ENCODE measurements at places on chromosomes 13 and 19.

DNA sequence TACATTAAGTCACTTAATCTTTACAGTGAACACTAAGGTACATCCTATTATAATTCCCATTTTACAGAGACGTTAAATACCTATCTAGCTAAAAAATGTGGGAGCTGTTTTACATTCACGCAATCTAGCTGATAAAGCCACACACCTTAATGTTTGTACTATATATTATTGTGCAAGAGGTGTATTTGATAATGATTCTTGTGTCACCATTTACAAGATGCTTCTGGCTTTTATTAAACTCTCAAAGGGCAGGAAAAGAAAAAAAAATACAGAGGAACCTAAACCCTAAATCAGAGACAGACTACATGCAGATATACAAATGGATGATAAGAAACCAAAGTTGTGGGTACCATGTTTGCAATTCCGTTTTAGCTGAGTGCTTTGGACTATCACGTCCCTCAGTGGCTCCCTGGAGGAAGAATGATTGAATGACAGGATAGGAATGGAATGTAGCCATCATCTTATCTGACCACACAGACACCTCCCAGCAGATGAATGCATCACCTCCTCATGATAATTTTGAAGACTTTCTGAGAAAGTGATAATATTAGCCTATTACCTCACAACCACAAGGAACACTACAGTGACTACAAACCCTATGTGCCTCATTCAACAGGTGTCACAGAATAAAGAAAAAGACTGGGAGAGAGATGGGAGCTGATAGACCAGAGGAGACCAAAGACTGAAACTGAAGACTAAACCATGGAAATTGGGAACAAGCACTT lies 230.5 kb upstream of the SERP2 start:
- no peak for DNase-seq

- no peak for DNase-seq
These were observed 5.3 kb downstream of the PDCD2L start for GRCh38 chr19:34409189-34410164.

GRCh38 chr13:101415358-101416174 lies 742 bp downstream of the NALCN start:
- no peak for DNase-seq

DNA sequence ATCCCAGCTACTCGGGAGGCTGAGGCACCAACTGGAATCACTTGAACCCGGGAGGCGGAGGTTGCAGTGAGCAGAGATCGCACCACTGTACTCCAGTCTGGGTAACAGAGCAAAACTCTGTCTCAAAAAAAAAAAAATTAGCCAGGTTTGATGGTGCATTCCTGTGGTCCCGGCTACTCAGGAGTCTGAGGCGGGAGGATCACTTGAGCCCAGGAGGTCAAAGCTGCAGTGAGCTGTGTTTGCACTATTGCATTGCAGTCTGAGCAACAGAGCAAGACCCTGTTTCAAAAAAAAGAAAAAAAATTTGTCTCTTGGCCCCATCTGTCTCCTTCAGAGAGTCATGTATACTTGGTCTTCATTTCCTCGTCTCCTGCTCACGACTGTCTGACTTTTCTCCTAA lies 1.6 kb downstream of the CCDC97 start:
- no peak for DNase-seq

DNA sequence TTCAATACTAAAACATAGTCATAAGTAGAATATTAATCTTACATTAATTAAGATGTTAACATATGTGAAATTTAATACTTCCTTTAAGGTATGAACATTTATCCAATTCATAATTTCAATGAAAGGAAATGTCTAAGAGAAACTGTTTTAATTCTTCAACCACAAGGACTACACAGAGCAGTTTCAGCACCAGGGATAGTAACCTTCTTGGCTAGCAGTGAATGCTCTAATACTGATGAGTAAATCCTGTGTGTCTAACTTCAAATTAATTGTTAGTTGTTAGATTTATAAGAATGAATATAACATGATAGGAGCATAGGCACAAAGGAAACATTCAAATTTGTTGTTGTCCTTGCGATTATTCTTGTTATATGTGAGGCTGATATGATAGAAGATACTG lies 15.6 kb upstream of the NBEA start:
- DNase-seq, result no peak

DNA sequence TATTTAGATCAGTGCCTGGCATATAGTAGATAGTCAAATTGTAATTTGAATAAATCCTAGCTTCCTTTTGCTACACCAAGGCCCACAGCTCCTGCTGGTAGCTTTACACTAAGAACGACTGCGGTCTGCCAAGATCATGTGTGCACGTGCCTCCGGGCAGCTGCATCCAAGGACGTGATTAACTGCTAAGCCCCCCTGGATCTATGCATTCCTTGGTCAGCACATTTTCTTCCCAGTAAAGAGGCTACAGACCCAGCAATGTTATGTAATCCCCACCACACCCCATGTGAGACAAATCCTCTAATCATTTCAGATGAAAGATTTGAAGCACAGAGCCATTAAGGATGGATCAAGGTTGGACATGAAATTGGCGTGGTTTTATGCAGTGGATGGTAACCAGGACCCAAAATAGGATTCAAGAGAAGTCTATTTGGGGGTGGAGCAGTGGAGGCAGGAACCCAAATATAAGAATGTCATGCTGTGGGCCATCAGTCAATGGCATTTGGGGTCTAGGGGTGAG lies 65.2 kb upstream of the PEG3 start:
- no peak for DNase-seq

DNA sequence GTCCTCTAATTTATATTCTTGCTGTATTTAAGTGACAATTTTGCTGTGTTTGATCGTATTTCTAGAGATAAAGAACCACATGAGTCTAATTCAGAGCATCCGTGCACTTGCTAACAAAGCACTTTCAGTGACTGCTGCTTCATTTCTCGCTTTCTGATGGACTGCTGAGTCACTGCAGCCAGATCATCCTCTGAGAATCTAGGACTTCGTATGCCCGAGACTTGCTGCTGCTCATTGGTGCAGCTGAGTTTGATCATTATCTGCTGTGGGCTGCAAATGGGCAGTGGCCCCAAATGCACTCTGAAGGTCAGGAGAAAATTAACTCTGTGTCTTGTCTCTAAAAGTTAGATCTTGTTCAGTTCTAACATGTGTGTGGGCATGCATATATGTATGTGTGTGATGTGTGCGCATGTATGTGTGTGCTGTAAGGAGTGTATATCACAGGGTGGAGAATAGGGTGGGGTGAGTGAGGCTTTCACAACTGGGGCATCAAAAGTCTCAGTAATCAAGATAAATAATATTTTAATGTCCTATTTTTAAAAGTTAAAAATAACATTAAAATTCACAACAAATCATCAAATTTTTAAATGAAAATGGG lies 342.6 kb downstream of the MTUS2 start:
- no peak for DNase-seq

GRCh38 chr13:73412933-73413332 lies 354.1 kb downstream of the KLF5 start:
- DNase-seq, result no peak

- no peak for DNase-seq
These were observed 58.1 kb upstream of the SCEL start for GRCh38 chr13:77477299-77477848.

DNA sequence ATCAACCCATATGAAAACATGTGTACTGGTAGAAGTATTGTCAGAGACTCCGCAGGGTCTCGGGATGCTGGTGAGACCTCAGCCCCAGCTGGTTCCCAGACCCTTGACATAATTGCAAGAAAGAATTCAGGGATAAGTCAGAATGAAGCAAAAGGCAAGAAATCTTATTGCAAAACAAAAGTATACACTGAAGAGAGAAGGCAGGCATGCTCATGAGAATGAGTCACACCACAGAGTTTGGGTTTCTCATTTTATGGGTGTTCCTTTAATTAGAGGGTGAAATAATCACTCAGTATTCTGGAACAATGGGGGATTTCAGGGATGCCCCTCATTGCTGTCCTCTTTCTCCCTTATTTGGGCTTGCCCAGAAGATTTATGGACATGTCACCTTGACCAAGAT lies 1423.8 kb upstream of the MIR17HG start:
- no peak for DNase-seq

DNA sequence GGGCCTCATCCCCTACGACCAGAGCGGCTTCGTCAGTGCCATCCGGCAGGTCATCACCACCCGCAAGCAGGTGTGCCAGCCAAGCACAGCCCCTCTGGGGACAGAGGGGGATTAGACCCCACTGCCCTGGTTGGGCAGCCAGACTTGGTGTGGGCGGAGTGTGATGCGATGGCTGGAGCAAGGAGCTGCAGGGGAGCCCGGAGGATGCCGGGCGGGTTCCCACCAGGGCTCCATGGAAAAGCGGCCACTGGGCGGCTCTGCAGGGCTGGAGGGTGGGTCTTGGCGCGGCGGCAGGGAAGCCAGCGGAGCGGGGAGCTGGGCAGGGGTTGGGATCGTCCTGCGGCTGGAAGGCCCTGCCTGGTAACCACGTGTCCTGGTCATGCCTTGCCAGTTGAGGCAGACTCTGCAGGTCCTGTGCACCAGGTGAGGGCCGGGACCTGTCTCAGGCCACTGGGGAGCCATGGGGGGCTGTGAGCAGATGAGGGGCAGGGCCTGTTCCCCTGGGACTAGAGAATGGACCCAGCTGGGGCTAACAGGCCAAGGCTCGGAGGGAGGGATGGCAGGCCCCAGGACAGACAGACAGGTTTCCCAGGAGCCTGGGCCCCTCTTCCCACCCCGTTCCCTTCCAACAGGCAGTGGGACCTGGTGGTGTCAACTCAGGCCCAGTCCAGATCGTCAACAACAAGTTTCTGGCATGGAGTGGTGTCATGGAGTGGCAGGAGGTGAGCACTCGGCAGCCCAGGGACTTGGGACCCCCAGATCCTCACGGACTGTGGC lies 6.3 kb downstream of the PTOV1 start:
- no peak for DNase-seq

GRCh38 chr13:113059891-113060290 lies 45.7 kb upstream of the F7 start:
- DNase-seq, result no peak

GRCh38 chr13:66489586-66489985 lies 740.5 kb downstream of the PCDH9 start:
- DNase-seq, result no peak

DNA sequence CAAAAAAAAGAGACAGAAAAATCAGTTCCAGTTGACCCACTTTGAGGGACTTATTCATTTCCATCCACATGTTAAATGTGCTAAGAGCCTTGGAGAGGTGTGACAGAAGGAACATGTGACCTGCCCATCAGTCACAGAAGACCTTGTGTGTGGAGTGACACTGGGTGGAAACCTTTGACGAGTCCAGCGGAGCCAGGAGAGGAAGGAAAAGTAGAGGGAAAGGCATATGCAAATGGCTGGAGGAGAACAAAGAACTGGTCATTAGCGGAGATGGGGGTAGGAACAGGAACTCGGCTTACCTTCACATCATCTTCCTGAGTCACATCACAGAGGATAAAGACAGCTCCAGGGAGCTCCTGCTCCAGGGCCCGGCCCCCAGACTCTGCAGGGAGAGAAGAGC lies 2.3 kb downstream of the HSD17B14 start:
- no peak for DNase-seq

DNA sequence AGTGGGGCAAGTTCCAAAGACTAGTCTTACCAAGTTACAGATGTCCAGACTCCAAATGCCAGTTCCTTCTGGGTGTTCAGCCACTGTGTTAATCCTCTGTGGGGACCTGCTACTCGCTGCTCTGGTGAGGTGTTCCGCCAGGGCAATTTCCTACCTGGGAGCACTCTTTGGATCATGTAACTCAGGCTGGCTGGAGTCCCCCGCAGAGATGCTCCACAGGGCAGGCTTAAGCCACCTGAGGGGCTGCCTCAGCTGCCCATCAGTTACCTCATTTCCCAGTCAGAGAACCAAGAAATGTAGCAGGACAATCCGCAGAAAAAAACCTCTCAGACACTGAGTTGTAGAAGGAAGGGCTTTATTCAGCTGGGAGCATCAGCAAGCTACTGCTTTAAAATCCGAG lies 133.8 kb downstream of the ZNF737 start:
- DNase-seq, result no peak

DNA sequence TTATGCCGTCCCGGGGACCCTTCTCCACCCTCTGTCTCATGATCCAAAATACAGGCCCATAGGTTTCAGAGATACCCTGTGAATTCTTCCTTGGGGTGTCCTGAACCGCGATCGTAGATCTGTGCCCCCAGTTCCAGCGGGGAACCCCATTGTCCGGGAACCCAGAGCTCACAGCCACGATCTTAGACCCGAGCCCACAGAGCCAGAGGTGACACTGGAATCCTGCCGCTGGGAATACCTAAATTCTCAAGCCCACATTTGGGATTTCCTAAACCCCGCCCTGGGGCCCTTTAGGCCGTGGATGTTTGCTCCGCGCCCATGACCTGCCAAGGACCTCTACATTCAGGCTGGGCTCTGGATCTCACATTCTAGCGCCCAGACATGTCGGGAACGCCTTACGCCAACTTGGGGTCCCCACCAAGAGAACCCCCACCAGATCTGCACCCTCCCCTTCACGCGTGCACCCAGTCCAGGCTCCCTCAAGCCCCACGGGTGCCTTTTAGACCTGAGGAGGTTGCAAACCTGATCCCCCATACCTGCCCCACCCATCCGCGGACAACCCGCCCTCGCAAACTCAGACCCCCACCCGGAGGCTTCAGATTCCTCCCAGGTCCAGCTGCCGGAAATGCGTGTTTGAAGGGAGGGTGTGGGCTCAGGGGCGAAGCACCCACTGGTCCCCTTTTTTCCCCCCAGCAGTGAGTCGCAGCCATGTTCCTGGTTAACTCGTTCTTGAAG lies 605 bp downstream of the CAPNS1 start:
- DNase-seq, result no peak

- DNase-seq, result no peak
These were observed 55.1 kb upstream of the CLDN10 start for GRCh38 chr13:95497381-95497807.

GRCh38 chr19:17454576-17455071 lies 6.1 kb downstream of the NXNL1 start:
- no peak for DNase-seq

DNA sequence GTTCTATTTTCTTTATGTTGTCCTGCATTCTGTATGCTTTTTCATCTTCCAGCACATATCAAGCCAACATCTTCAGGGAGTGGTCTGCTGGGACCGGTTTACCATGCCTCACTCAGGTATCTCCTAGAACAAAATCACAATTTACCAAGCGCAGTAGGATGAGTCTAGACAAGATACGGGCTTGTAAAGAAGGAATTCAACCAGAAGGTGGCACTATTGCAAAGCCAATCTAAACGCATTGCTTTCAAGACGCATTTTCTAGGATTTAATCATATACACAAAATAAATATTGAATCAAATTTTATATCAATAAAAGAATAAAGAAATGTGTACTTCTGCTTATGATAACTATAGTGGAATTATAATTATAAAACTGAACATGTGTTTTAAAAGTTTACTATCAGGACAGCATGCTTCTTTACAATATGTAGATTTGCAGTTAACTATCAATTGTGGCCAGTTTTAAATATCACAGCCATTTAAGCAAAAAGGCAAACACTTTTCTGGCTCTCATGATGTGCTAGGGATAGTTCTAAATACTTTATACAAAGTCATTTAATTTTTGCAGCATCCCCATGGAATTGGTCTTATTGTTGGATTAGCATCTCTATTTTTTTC lies 16.1 kb upstream of the TPP2 start:
- no peak for DNase-seq

Data from activated T-helper 1 cell treated with Interleukin-2 at 50 U/mL for 16 hours (primary cell).